ENCODE measurements at places on chromosomes 12 and 14. TPM values are rescaled to one million over a fixed set of nuclear protein-coding genes. Genes with fewer than 3 reads are reported as not detected.
A peak's percentile ranks its signal among the peaks of the same experiment; 100 is the strongest.

Gene OVCH1
- 0.13 TPM for total RNA-seq

Gene ASCL1
- not detected for total RNA-seq

GRCh38 chr12:22272335-22273151 is 62.0 kb downstream of the ST8SIA1 start:
- no peak for DNase-seq

DNA sequence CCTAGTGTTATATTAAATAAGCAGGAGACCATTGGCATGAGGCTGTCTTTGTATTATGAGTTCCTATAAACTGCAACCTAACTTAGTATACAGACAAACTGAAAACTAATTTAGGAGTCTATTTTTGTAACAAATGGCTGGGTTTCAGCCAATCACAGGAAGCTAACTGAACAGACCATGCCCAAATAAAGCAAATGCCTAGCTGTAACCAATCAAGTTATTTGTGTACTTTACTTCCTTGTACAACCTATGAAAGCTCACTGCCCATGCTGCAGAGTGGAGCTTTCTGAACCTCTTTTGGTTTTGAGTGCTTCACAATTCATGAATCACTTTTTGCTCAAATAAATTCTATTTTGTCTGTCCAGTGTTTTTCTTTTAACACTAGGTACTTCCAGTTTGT is 41.6 kb downstream of the GUCY2C start:
- DNase-seq: no peak

- peak; percentile 92 for DNase-seq
These were observed 73.9 kb downstream of the HSD17B6 start for GRCh38 chr12:56836800-56837663.

DNA sequence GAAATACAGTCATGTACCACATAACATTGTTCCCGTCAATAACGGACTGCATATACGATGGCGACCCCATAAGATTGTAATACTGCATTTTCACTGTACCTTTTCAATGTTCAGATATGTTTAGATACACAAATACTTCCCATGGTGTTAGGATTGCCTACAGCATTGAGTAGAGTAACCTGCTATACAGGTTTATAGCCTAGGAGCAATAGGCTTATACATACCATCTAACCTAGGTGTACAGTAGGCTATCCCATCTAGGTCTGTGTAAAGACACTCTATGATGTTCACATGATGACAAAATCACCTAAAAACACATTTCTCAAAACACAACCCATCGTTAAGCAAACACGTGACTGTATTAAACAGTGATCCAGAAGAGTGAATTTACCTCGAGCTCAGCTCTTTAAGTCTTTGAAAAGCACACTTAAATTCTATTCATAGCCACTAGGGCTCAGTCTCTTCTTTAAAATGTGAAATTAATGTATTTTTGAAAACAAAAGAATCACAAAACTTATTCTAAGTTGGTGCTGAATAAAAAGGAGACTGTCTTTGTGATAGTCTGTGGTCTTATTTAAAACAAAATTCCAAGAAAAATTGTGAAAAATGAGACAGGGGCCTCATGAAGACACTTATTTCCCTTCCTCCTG is 239.1 kb upstream of the ARID2 start:
- no peak for DNase-seq

Gene PRPH
- not detected for total RNA-seq

DNA sequence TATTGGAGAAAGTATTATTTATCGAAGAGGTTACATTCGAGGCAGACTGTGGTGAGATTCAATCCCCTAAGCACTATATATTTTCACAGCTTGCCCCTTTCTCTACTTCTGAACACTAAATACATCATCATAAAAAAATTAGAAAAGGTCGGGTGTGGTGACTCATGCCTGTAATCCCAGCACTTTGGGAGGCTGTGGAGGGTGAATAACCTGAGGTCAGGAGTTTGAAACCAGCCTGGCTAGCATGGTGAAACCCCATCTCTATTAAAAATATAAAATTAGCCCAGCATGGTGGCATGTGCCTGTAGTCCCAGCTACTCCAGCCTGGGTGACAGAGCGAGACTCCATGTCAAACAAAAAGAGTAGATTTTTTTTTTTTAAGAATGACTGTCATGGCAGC is 70.6 kb upstream of the MYF6 start:
- DNase-seq: peak; percentile 3

GRCh38 chr14:25015761-25016160 is 34.2 kb downstream of the STXBP6 start:
- DNase-seq: no peak

Gene BAG5
- 25.8 TPM for total RNA-seq

Gene GYS2
- not detected for total RNA-seq

- DNase-seq: peak; percentile 32
These were observed 25.7 kb upstream of the SLC16A7 start for GRCh38 chr12:59570145-59570544.

DNA sequence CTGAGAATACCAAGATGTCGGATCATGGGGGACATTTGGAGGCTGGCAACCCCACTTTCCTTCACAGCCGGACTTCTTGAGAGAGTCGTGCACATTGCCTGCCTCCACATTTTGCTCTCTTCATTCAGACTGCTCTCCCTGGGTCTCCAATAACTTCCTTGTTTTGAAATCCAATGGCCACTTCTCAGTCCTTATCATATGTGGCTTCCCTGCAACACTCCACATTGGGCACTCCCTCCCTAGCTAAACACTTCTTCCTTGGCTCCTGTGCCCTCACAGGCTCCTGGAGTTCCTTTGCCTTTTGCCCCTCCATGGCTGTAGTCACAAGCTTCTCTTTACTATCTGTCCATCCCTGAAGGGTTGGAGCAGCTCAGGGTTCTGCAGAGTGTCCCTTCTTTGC is 30.1 kb downstream of the NPC2 start:
- no peak for DNase-seq

- peak; percentile 79 for DNase-seq
These were observed 16.6 kb downstream of the FBRSL1 start for GRCh38 chr12:132506328-132507160.

GRCh38 chr12:51867796-51868428 is 19.4 kb upstream of the FIGNL2 start:
- no peak for DNase-seq

GRCh38 chr12:104825408-104825807 is 132.7 kb downstream of the SLC41A2 start:
- peak; percentile 10 for DNase-seq

Gene CNTN1
- 0.51 TPM for total RNA-seq

- DNase-seq: no peak
These were observed 10.1 kb upstream of the TMCC3 start for GRCh38 chr12:94660436-94660835.

DNA sequence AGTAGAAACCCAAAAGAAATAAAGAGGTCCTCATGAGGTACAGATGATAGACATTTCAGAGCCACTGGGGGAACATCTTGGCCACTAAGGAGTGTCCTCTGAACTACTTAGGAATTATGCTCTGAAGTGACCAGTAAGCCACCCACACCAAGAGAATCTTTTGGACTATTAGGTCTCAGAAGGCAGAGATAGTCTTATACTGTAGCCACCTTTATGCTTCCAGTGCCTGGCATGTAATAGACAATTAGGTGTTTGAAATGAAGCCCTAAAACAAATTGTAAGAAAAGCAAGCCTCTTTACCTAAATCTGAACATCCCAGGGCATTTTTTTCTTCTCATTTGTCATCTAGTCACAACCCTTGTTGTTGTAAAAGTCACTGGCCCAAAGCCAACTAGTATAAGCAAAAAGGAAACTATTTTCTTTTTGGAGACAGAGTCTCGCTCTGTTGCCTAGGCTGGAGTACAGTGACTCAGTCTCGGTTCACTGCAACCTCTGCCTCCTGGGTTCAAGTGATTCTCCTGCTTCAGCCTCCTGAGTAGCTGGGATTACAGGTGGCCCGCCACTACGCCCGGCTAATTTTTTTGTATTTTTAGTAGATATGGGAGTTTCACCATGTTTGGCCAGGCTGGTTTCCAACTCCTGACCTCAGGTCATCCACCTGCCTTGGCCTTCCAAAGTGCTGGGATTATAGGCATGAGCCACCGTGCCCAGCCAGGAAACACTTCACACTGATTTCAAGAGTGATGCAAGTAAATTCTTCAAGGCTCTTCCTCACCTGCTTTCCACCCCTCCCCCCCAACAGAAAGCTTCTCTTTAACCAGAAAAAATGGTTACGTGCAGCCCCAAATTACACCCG is 11.1 kb downstream of the PLEKHA5 start:
- no peak for DNase-seq

DNA sequence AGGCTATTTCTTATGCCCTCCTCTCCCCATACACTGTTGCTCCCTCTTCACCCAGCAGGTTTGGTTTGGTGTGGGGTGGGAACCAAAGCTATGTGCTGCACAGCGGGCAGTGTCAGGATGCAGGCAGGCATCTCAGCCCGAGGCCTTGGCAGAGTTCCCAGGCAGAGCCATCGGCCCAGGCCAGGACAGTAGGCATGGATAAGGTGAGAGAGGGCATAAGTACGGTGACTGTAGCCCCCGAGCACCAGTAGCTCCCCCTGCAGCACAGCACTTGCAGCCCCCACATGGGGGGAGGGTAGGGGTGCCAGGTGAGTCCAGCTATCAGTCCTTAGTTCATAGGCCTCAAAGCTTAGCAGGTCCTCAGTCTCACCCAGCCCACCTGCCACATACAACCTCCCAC is 7.2 kb downstream of the KLHL33 start:
- no peak for DNase-seq

Gene AQP5
- not detected for total RNA-seq

Gene NANOG
- 0.13 TPM for total RNA-seq
